ENCODE measurements at places on chromosomes 3 and 15. TPM values are rescaled to one million over a fixed set of nuclear protein-coding genes. Genes with fewer than 3 reads are reported as not detected.

- no peak for DNase-seq
These were observed 281.7 kb upstream of the COL8A1 start for GRCh38 chr3:99356696-99357095.

Gene SCAANT1
- 0.74 TPM for polyA plus RNA-seq

DNA sequence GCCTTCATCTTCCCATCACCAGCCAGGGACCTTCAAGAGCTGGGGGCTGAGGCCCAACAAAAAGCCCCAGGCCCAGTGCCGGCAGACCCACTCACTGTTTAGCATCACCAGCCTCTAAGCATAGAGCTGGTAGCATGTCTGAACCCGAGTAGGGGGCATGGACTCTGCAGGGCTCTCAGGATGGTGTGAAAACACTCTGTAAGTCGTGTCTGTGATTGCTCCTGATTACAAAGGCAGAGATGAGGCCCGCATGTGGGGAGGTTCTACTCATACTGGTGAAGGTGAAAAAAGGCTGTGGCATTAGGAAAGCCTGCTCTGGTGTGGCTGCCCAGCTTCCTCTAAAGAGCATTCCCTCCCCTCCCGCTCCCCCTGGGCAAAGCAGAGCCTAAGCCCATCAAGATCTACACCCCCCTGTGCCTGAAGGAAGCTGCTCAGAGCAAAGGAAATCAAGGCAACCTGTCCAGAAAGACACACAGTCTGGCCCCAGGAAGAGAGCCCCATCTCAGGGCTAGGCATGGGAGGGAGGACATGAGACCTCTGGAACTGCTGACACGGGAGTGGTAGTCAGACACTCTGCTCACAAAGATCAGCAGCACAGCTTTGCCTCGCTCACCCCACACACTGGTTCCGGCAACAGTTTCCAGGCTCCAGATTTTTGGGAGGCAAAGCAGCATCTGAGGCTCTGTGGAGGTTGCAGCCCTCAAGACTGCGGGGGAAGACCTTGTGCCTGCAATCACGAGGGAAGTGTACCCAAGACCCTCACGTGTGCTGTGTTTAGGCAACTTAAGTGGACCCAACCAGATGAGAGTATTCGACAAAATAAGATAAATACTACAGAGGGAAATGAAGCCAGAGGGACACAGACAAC is 36.7 kb downstream of the CCDC12 start:
- DNase-seq: no peak

DNA sequence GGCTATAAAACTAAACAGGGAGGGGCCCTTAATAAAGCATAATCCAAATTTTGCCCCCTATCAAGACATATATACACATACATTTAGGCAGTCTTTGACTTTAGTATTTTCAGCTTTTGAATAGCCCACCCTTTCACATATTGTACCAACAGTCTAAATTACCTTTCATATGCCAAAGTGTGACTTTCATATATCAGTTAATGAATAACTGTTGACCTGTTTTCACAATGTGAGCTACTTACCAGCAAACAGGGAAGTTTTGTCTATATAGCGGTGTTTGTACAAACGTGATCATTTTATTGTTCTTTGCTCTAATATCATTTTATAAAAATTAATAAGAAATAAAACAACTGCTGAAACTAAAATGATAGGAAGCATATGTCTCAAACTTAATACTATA is 28.0 kb downstream of the CEP152 start:
- no peak for DNase-seq

DNA sequence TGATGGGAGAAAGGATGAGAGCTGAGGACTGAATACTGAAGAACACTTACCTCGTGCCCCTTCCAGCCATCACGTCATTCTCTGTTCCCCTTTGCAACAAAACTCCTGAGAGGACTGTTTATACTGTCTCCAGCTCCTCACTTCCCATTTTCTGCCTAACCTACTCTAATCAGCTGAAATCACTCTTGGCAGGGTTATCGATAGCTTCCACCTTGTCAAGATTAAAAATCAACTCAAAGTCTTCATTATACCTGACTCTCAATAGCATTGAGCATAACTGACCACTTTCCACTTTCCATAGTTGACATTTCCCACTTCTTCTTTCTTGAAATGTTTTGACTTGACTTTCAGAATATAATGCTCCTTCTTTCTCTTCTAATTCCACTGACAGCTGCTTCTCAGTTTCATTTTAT is 4.3 kb downstream of the BTBD1 start:
- no peak for DNase-seq

Gene MAP1A
- polyA plus RNA-seq: 7.5 TPM
